ENCODE measurements at places on chromosomes 16 and 17.

DNA sequence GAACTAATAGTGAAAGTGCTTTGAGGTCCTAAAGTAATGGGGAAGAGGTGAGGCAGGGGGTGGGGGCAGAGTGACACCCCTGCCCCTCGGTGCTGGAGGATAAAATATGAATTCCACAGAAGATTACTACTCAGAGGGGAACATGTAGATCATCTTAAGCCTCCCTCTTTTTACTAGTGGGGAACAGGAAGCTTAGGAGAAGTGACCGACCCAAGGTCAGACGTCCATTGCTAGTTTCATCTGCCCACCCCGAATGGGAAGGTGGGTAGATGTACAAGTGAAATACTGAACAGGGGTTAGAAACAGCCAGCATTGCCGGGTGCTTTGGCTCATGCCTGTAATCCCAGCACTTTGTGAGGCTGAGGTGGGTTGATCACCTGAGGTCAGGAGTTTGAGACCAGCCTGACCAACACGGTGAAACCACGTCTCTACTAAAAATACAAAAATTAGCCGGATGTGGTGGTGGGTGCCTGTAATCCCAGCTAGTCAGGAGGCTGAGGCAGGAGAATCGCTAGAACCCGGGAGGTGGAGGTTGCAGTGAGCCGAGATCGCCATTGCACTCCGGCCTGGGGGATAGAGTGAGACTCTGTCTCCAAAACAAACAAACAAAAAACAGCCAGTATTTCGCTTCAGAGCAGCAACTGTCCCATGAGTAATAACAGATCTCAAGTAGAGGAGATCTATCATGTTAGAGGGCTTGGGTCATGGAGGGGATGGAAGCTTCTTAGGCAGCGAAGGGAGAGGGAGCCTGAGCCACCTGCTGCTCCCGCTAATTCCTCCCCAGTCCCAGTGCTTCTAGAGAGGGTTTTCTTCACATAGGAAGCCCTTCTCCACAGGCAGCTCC, 1.2 kb upstream of the NR1D1 start:
- no peak for DNase-seq

DNA sequence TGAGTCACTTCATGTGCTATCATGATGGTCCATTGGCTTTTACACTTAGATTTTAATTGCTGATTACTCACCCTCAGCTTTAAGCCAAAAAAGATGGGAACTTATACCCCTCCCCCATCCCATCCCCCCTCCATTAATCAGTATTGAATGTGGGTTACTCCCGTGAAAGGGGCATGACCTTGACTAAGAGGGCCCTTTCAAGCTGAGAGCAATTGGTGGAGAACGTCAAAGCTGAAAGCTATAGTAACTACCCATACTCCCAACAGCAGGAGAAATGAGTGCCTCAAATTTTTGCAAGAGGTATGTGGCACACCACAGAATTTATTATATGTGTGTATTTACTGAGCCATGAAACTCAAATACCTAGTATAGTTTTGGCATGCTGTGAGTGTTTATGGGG, 99.7 kb upstream of the CDH8 start:
- DNase-seq = no peak

DNA sequence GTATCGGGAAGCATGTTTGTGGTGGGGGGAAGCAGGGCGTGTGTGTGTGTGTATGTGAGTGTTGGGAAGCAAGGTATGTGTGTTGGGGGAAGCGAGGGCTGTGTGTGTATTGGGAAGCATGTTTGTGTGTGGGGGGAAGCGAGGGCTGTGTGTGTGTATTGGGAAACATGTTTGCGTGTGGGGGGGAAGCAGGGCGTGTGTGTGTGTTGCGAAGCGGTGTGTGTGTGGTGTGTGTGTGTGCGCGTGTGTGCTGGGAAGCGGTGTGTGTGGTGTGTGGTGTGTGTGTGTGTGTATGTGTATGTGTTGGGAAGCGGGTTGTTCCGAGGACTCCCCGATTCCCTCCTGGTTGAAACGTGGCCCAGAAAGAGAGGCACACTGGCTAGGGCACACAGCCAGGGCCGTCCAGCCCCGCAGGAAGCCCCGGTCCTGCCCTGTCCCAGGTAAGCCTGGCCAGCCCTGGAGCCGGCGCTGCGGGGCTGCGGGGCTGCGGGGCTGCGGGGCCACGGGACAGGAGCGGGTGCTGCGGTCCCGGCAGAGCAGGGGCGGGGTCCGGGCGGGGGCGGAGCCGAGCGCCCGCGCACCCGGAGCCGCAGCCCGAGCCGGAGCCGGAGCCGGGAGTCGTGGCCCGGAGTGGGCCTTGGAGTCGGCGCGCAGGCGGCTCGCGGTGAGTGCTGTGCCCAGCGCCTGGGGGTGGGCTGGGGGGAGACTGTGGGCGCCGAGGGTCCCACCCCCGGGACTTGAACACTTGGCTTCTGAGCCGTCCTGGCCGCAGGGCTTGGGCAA, at the start of gene NOD2:
NOD2 (plus strand) TSS at position 608 of the 783 bp plus-strand sequence. CDS start 5,890 bp downstream, outside the sequence.
- DNase-seq = no peak

GRCh38 chr16:47175152-47175551, 31.4 kb upstream of the NETO2 start:
- DNase-seq = no peak

GRCh38 chr17:50101346-50102163, 6.4 kb downstream of the PDK2 start:
- peak; percentile 38 for DNase-seq

DNA sequence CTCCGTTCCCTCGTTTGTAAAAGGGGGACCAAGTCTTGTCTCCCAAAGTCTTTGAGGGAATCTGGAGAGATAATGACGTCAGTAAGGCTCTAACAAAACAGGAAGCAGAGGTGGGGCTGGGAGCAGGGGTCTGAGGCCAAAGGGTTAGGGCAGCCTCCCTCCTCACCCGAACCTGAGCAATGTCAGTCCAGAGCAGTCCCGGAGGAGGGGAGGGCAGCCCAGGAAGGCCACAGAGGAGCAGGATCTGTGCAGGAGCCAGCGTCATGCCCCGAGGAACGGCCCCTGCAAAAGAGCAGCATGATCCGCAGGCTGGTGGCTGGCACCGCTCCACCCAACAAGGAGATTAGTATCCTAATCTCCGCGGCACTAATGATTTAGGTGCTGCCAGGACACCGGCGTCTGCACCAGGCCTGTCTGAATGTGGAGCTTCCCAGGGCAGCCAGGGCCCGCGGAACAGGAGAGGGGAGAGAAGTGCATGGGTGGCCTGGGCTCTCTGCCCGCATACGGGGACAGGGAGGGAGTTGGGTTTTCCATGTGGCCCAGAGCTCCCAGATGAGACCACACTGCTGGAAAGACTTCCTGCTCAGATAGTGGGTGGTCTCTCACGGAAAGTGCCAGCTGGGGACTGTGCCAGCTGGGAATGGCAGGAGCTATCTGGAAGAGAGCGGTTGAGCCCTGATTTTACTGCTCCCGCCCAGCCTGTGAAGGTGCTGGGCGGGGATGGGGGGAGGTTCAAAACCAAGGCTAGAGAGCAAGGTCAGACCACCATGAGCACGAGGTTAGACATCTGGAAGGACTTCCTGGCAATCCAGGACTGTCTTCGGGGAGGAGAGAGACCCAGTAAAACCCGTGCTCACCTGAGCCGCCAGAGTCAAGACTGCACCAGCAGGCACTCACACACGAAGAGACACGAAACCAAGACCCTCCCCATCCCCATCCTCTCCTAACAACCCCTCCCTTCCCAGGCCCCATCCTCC, 11.0 kb upstream of the KRT17 start:
- DNase-seq = no peak

DNA sequence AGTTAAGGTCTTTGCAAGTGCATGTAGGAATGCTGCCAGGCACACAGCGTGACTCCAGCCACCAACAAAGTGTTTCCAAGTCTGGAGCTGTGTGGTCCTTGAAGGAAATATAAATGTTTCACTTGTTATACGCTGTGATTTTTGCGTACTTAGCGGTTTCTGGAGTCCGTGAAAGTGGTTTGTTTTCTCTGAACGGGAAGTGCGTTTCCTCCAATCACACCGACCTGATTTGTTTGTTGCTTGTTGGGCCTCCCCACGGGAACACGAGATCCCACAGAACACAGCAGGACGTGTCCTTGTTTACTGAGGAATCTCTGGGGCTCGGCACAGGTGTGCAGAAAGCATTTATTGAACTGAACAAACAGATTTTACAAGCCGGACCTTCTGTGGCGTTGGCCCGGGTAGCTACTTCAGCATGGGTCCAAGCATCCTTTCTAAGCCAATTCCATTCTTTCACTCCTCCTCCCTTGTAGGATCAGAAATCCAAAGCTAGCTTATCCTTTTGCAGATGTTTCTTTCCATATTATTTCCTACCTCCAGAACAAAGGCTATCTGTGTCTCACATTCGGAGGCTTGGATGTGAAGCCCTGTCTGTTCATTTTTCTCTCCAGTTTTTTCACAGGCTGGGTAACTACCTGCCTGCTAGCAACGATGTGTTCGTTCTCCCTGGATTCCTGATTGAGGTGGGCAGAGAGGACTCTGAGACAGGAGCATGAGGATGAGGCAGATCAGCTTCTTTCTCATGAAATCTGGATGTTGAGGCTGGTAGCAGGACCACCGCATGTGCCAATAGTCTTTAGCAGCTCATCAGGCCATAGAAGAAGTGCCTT, 44.6 kb downstream of the ABAT start:
- no peak for DNase-seq

DNA sequence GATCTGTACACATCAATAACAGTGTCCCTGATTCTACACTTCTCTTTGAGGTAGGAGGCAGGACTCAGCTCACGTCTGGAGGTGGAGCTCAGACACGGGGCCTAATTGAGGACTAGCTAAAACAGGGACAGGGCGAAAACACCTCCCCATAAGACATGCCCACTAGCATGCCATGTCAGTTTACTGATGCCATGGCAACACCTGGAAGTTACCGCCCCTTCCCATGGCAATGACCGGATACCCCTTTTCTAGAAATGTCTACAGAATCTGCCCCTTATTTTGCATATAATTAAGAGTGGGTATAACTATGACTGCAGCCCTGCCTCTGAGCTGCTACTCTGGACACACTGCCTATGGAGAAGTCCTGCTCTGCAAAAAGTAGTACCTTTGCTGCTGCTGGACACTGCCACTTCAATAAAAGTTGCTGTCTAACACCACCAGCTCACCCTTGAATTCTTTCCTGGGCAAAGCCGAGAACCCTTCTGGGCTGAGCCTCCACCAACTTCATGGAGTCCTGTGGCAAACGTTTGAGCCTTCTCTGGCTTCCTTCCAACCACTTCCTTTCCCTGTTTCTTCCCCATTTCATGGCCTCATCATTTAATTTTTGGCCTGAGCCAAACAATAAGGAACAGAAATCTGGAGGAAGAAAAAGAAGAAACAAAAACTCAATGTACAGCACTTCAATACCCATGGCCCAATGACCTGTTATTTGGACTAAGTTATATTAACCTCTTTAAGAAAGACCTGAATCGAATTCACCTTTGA, 21.0 kb downstream of the PHB1 start:
- DNase-seq = no peak

DNA sequence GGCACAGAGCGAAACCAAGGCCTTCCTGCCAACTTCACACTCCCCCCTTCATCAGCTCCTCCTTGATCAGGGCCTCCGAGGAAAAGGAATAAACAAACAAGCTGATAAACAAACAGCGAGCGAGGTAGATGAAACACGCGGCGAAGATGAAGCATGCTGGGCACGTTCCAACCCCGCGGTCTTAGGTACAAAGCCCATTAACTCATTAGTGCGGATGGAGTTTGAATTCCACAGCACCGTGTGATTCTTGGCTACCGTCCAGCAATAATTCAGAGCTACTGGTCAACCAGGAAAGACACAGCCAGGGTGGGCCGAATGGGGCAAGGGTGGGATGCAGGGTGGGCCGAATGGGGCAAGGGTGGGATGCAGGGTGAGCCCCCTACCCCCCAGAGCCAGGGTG, 67.3 kb downstream of the RBFOX3 start:
- no peak for DNase-seq

DNA sequence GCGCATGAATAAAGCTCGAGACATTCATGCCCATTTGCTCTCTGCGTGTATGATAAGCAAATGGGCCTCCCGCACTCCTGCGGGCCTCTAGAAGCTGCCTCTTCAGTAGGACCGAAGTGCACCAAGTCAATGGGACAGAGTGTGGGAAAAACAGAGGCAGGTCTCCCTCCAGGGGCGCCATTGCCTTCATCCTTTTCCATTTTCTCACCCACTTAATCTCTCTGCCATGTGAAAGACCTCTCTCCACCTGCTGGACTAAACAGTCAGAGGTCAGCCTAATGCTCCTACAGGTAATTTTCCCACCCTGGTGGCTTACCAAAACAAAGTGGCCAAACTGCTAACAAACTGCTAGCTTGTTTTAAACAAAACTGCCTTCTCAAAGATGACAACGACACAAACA, 210.9 kb downstream of the ZFHX3 start:
- no peak for DNase-seq

- DNase-seq = no peak
These were observed 374.6 kb upstream of the HSBP1 start for GRCh38 chr16:83433201-83433600.

DNA sequence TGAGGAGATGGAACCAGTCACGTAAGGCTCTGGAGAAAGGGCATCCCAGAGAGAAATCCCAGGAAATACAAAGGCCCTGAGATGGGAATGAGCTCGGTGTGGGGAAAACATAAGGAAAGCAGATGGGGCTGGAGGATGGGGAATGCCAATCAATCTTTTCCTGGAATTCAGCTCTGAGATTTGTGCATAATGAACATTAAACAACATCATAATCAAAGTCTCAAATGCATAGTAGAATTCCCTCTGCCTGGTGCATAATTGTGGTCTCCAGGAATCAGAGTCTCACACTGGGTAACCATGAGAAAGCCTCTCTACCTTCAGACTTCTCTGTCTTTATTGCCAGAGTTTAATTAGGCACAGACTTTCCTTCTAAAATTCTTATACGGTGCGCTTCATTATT, 30.8 kb downstream of the OTOA start:
- no peak for DNase-seq

- no peak for DNase-seq
These were observed 169.1 kb upstream of the RPH3AL start for GRCh38 chr17:521561-522325.

DNA sequence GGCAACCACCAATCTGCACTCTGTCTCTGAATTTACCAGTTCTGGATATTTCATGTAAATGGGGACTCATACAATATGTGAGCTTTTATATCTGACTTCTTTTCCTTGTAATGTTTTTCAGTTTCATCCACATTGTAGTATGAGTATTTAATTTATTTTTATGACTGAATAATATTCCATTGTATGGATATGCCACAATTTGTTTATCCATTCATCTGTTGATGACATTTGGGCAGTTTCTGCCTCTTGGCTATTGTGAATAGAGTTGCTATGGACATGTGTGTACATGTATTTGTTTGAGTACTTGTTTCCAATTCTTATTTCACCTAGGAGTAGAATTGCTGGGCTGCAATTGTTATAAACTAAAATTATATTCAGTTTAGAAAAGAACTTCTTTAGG, 126.9 kb downstream of the MRTFB start:
- no peak for DNase-seq

GRCh38 chr17:10716218-10716617, 13.6 kb downstream of the TMEM220 start:
- no peak for DNase-seq
